ENCODE measurements at places on chromosomes 6 and 20.

GRCh38 chr6:156026486-156027247 lies 571.0 kb upstream of the NOX3 start:
- DNase-seq = no peak

- DNase-seq = no peak
These were observed 188.7 kb downstream of the CDC5L start for GRCh38 chr6:44576132-44576631.

DNA sequence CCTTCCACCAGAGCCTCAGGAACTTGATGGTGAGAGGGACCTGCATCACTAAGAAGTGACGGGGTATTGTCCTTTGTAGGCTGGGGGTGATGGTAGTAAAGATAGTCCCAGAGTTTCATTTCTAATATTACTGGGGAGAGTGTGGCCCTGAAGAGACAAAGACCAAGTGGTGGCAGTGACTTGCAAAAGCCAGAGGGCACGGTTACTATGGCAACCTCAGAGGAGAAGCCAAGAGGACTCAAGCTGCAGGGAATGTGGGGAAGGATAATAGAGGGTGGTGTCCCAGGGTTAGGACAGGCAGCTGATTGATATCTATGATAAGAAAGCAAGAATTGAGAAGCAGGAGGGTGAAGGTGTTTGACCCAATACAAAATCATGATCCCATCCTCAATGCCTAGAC lies 42.5 kb downstream of the HLA-G start:
- no peak for DNase-seq

- DNase-seq = no peak
These were observed 213.7 kb downstream of the CDKAL1 start for GRCh38 chr6:20747991-20748390.

DNA sequence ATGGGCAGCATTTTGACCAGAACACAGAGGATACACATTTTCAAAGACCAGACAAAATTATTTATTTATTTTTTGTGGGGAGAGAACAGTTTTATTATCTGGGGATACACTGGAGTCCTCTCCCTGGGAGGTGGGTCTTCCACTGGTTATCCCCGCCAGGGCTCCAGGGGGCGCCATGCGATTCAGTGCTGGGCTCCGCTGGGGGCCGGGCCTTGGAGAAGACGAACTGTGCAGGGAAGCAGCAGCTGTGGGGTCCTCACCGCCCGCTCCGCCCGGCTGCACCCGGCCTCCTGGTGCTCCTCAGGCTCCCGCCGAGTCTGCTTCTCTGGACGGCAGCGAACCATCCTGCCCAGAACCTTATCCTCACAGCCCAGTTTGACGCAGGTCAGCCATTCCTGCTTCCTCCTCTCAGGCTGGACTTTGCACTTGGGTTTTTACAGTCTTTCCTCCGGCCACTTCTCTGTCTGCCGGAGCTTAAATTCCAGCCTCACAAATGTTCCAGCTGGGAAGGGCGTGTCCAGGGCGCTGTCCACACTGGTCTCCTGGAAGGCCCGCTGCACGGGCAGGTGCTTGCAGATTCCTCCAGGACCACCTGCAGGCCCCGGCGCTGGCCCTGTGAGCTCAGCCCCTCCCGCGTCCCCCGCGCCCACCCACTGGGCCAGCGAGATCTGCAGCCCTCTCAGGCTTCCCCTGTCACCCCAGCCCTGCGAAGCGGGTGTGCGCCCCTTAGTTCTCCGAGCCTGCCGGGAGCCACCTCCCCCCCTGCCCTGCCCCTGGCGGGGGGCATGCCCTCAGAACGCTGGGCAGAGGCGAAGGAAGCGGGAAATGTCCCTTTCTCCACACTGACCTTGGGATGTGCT lies 1830.0 kb upstream of the DEFB115 start:
- DNase-seq = no peak

GRCh38 chr6:36386495-36387439 lies 702 bp downstream of the ETV7 start:
- DNase-seq = no peak

- DNase-seq = no peak
These were observed 5.4 kb upstream of the FAM210B start for GRCh38 chr20:56353356-56353755.

- no peak for DNase-seq
These were observed 4.9 kb upstream of the NELFCD start for GRCh38 chr20:58976061-58976730.

GRCh38 chr6:37893257-37893656 lies 73.7 kb downstream of the ZFAND3 start:
- DNase-seq = no peak

- no peak for DNase-seq
These were observed 16.8 kb upstream of the KCNK16 start for GRCh38 chr6:39339096-39339867.
